ENCODE measurements at places on chromosomes 4 and X. TPM values are rescaled to one million over a fixed set of nuclear protein-coding genes. Genes with fewer than 3 reads are reported as not detected.

- DNase-seq: no peak
These were observed 85.3 kb downstream of the CLCN4 start for GRCh38 chrX:10242026-10242425.

- no peak for DNase-seq
These were observed 417.9 kb downstream of the GPM6A start for GRCh38 chr4:175394208-175394607.

DNA sequence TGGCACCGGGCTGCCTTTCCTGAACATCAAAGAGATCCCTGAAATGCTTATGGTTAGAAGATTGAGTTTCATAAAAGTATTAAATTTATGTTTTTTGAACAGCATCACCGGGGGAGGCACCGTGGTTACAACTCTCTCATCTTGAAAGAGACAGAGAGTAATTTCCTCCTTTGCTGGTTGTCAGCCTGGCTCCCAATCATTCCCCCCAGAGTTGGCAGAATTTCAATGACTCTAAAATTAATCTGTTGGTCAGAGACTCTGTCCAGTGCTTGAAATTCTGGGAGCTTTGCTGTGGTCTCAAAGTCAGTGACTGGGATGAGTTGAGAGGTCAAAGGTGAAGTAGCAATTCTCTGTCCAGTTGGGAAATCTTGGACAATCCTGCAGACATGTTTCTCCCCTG, 135.9 kb downstream of the RAB28 start:
- DNase-seq: no peak

GRCh38 chr4:123380728-123381716, 15.6 kb upstream of the SPRY1 start:
- no peak for DNase-seq

- DNase-seq: no peak
These were observed 15.8 kb downstream of the UBE2K start for GRCh38 chr4:39713691-39714090.

- DNase-seq: no peak
These were observed 1230.2 kb upstream of the ADGRL3 start for GRCh38 chr4:59969909-59970308.

GRCh38 chrX:31200430-31200829, 128.6 kb upstream of the FTHL17 start:
- no peak for DNase-seq

GRCh38 chrX:4397471-4397870, 684.0 kb upstream of the PRKX start:
- no peak for DNase-seq

DNA sequence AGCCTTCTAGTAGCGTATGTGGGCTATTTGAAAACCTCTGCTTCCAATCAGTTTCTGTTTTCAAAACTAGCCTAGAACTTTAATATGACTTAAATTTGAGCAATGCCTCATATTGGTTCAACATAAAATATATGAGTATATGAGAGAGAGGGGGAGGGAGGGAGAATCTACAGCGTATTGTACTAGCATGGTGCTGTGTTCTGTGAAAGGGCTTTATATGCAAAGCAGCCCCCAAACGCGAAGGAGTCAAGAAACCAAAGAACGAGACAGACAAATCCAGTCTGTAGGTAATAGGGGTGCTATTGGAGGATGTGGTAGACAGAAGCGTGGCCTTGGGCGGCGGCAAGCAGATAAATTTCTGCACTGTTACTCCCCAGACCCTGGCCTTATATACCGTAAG, 784 bp upstream of the ANXA5 start:
- DNase-seq: no peak

The SLC25A43 gene
- total RNA-seq: 17.7 TPM

Measured in pulmonary artery endothelial cell (primary cell).